ENCODE measurements at places on chromosomes 4 and X. TPM values are rescaled to one million over a fixed set of nuclear protein-coding genes. Genes with fewer than 3 reads are reported as not detected.

Gene P2RY10
- total RNA-seq, result not detected

Gene NUDT10
- 6.3 TPM for total RNA-seq

Gene REPS2
- total RNA-seq, result 0.75 TPM

Gene ARHGAP10
- 33.6 TPM for total RNA-seq

All from uterine smooth muscle cell (primary cell).